Endothelial cell of umbilical vein (primary cell): ENCODE measurements at places on chromosomes 7 and 10. TPM values are rescaled to one million over a fixed set of nuclear protein-coding genes. Genes with fewer than 3 reads are reported as not detected.

DNA sequence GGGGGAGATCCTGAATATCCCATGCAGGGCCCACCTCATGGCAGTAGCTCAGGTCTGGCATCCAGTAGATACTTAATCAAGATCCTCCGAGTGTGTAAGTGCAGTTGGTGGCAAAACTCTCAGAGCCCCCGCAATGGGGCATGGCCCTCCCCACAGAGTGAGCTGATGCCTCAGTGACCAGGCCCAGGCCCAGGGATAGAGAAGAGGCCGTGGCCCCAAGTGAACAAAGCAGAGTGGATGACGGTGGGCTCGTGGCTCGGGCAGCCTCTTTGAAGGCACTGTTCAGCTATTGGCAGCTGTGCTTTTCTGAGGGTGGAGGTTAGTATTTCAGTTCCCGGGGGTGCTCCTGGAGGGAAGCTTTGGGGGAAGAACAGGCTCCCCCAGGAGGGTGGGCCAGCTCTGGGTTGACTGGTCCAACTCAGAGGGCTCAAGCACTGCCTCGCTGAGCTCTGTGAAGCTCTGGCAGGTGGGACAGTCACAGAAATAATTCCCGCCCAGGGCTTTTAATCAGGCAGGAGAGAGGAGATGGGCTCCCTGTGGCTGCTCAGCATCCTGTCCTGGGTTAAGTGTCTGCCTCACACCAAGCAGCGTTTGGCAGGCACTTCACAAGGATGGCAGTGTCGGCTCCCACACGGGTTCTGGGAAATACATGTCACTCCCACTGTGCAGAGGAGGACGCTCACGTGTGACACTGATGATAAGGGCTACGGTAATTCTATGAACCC, 583.6 kb downstream of the TCERG1L start:
- DNase-seq: no peak

DNA sequence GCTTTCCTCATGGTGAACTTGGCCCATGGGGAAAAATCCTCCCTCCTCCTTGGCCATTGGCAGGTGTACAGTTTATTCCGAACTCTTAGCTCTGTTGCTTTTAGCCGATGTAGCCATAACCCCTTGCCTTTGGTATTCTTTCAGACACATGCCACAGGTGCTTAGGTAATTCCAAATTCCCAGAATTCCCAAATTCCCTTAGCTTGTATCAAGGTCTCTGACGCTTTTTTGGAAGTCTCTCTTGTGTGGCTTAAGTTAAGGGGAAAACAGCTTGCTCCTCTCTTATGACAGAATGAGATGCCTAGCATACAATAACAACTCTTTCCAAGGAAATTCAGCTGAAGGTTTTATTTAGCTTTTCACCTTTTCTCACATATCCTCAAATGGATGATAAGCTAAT, 68.0 kb downstream of the SUGCT start:
- no peak for DNase-seq

- DNase-seq: no peak
These were observed 18.6 kb downstream of the PALD1 start for GRCh38 chr10:70497120-70497545.

DNA sequence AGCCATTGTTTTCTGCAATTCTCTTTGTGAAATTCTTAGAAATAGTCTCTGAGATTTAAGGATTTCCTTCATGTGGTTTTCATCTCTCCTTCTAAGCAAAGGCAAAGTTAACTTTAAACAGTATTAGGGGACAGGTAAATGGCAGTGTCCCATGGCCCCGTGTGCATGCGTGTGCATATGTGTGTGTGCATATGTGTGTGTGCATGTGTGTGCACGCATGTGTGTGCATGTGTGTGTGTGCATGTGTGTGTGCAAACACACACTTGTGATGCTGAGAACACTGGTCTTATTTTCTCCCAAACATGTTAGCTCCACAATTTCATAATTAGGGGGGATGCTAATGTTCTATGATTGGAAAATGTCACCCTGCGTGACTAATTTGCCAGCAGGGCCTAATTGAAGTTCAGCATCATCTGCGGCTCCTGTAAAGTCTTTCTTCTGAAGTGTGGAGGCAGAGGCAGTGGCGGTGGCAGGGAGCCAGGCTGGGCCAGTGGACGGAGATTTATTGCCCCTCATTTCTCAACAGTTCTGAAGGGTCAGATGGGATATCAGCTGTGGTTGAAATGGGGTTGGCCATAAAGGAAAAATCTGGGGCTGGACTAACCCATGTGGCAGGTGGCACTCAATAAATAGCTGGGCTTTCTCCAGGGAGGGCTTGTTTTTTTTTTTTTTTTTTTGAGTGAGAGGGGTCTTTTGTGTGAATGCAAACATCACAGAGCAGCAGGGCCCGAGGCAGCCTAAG, 289.3 kb upstream of the PODXL start:
- no peak for DNase-seq

- no peak for DNase-seq
These were observed 411.2 kb upstream of the FZD8 start for GRCh38 chr10:36053271-36053670.

The CYP3A7 gene
- not detected in 2 replicates for polyA plus RNA-seq

The CLCN1 gene
- not detected in 2 replicates for polyA plus RNA-seq

The INHBA gene
- 21.4 and 22.9 TPM in 2 replicates for polyA plus RNA-seq
